ENCODE measurements at places on chromosomes 7 and 10.

DNA sequence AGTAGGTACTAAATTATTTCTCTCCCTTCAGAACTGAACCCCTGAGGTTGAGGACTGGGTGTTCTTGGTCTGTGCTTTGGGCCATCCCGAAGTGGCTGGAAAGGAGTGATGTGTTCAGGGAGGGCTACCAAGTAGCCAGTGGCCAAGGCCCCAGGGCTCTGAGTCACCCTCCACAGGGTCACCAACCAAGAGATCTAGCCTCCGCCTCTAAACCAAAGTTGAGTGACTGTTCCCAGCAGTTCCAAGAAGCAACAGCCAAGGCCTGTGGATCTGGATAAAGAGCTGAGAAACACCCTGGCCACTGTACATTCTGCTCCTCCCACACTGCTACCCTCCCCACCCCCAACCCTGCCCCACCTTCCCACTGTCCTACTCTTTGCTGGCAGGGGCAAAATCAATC is 35.5 kb upstream of the KCNMA1 start:
- DNase-seq, result no peak

GRCh38 chr7:18087026-18087686 is 59.5 kb upstream of the PRPS1L1 start:
- peak; percentile 59 for DNase-seq

DNA sequence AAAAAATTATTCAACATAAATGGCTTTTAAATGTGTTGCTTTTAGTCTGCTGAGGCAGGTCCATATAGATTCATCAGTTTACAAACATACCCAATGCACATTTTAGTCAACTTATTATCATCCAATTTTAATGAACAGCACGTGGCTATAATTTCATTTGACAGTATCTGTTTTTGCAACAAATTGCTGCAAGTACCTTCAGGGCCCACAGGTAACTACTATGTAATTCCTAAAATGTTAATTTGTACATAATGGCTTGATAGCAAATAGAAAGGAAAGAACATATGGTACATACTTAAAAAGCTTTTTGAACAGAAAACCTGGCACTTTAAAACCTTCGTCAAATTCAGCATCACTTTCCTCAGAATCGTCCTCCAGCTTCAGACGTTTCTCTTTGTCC is 33.3 kb downstream of the ERCC6 start:
- no peak for DNase-seq

- no peak for DNase-seq
Observed at GRCh38 chr10:70782086-70782745, 3.0 kb downstream of the TBATA start.

DNA sequence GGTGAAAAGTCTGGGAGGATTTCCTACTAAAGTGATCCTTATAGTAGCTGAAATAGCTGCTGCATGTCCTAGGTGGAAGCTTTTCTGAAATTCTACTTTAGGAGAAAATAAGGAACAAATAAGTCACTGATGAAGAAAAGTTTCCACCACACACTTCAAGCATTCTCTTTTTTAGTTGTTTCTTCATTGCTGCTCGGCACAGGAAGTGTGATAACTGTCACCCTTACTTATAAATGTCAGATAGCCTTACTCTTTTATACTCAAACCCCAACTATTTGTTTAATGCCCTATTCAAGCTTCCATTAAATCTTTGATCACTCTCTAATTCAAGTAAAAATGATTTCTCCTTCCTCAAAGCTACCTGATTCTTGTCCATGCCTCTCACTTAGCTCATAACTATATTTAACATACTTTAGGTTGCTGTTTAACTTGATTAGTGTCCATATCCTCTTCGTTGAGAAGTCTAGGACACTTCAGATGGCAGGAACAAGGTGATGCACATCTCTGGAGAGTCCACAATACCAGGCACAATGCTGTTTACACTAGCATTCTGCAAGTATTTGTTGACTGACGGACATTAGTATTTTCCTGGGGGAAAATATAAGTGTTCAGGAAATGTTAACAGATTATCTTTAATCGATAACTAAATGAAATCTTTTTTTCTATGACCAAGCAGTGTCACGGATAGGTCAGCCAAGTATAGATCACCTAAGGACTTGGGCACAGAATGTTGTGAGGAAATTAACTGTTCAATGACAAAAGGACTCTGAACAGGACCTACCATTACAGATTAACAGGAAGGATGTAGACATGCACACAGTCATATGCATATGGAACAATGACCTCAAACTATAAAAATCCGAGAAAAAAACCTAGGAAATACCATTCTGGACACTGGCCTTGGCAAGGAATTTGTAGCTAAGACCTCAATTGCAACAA is 67.4 kb downstream of the ZNF438 start:
- no peak for DNase-seq

GRCh38 chr10:3935141-3935540 is 150.1 kb upstream of the KLF6 start:
- no peak for DNase-seq

GRCh38 chr7:16822029-16822428 is 17.2 kb upstream of the AGR2 start:
- DNase-seq, result no peak

DNA sequence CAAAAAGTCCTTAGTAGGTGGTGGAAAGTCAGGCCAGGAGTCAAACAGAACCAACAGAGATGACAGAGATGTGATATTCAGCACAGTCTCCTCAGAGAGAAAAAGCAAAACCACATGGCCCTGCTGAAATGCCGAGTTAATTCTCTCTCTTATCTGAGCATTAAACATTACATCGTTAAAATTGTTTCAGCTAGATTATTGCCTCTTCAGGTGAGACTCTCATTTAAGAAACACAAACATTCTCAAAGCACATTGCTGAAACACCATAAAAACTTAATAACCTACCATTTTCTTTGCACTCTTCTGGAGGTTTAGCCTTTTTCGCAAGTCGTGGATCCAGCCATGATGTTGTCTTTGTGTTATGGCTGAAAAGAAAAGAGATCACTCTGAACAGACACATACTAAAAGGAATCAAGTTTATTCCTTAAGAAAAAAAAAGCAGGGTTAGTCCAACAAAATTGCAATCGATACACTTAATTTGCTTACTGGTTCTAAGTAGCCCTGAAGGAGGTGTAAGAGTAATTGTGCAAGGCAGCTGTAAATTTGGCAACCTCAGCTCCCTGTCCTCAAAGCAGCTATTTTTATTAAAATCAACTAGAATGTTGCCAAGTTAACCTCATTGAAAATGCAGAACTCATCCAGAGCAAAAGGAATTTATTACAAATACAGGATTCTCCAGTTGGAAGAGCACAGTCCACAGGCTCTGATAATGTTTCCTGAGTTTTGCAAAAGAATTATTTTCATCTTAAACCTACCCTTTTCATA is 691.1 kb downstream of the PHTF2 start:
- no peak for DNase-seq

DNA sequence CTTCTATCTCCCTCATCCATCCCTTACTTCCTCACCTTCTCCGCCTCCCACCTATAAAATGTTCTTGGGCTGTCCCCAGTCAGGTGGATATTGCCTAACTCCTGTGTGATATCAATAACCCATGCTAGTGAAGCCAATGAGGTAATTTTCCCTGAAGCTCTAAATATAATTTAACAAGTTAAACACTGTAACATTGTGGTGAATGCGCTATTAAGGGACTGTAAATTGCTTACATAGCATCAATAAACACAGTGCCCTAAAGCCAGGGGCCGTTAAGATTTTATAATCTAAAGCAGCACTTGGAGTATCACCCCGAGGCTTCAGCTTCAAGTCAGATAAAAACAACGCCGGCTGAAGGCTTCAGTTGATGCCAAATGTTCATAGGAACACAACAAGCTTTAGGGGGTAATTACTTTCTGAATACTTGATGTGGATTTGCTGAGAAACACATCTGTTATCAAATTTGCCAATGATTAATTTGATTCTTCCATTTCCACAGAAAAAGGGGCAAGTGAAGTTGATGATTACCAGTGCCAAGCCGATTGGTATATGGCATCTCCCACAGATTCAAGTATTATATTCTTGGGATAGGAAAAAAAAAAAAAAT is 138.4 kb downstream of the CREB5 start:
- no peak for DNase-seq

GRCh38 chr7:29149036-29149435 is 2.7 kb upstream of the CPVL start:
- DNase-seq, result no peak

GRCh38 chr10:48885376-48885775 is 54.3 kb downstream of the LRRC18 start:
- no peak for DNase-seq

DNA sequence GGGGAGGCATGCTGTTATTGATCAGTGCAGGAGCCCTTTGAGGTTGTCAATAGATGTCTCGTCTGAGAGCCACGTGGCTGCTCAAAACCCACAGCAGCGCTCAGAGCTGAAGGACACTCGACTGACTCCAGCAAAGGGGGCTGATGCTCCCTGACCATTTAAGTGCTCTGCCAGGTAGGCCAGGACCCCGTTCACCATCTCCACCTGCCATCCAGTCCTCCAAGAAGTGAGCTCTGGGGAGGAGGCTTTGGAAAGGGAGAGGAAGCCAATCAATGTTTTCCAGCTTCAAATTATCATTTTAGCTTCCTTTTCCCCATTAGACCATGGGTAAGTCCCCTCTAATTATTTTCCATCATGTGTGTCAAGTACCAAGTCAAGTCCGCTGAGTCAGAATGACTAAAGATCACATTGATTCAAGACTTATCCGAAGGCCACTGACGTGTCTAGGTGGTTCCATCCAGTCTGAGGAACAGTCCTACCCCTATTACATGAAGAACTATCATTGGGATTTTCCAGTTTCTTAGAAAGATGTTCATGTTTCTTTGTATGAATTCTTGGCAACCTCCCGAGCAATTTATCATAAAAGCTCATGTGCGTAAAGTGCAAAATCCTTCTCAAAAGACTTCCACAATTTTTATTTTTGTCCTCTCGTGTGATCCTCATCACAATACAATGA is 302.6 kb upstream of the LYZL1 start:
- DNase-seq, result no peak

DNA sequence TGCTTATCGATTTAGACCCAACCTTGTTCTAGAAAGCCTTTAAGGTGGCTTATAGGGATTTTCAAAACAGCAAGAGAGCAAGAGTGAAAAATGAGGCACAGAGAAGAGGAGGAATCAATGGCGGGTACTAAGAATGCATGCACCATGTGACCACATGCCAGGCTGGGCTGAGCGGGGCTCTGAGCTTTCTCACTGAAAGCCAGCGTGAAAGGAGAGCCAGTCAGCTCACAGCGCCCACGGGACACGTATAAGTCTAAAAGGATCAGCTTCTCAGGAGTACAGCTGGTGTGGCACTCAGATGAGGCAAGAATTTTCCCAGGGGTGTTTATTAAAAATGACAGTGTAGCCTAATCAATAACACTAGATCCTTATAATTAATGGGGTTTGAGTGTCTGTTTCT is 114.3 kb downstream of the SLIT1 start:
- DNase-seq, result no peak

DNA sequence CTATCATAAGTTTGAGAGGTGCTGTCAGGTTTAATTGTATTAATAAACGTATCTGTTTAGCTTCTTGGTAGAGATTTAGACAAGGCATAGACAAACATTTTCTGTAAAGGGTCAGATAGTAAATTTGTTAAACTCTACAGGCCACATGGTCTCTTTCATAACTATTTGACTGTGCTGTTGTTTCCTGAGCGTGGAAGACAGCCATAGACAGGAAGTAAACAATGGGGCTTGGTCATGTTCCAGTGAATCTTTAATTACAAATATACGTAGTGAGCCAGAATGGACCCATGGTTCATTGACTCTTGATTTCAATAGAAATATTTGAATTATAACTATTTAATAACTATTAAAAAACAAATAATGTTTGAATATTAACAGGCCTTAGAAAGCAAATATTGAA is 451.1 kb downstream of the SH2D4B start:
- DNase-seq, result no peak

GRCh38 chr7:158421361-158421760 is 166.3 kb downstream of the PTPRN2 start:
- no peak for DNase-seq

DNA sequence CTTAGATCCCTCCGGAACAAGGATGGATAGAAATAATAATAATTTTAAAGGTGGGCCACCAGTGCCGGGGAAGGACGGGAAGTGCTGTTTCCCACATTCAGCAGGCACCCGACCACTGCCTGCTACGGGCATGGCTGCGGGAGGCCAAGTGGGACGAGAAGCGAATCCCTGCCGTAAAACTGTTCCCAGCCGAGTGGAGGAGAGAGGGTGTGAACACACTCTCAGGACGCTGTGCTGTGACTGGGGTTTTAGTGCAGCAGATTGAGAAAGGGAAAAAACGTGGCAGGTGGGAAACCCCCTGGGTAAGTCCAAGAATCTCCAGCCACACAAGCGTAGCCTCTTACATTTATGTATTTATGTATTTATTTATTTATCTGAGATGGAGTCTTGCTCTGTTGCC is 158.8 kb downstream of the DNAJB6 start:
- DNase-seq, result no peak

- peak; percentile 27 for DNase-seq
Observed at GRCh38 chr10:100878291-100878910, 34.4 kb upstream of the SLF2 start.

GRCh38 chr10:114852197-114852596 is 30.6 kb downstream of the FHIP2A start:
- DNase-seq, result no peak

DNA sequence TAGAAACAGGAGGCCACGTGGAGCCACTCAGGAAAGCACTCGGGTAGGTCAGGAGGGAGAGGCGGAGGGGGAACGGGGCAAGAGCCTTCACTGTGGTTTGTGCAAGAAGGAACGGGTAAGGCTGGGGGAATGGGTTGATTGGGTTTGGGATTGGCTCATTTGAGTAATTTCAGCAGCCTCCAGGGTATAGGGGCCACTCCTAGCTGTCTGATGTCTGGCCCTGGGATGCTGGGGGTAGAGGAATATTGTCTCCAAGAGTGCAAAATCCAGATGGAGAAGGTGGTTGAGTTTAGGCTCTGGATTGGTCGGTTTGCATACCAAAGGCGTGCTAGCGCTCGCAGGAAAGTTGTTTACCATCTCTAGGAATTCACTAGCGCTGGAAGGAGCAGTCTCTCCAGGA is 47.2 kb downstream of the MYL10 start:
- DNase-seq, result no peak

- DNase-seq, result peak; percentile 39
Observed at GRCh38 chr7:129643550-129644170, 32.1 kb downstream of the NRF1 start.

DNA sequence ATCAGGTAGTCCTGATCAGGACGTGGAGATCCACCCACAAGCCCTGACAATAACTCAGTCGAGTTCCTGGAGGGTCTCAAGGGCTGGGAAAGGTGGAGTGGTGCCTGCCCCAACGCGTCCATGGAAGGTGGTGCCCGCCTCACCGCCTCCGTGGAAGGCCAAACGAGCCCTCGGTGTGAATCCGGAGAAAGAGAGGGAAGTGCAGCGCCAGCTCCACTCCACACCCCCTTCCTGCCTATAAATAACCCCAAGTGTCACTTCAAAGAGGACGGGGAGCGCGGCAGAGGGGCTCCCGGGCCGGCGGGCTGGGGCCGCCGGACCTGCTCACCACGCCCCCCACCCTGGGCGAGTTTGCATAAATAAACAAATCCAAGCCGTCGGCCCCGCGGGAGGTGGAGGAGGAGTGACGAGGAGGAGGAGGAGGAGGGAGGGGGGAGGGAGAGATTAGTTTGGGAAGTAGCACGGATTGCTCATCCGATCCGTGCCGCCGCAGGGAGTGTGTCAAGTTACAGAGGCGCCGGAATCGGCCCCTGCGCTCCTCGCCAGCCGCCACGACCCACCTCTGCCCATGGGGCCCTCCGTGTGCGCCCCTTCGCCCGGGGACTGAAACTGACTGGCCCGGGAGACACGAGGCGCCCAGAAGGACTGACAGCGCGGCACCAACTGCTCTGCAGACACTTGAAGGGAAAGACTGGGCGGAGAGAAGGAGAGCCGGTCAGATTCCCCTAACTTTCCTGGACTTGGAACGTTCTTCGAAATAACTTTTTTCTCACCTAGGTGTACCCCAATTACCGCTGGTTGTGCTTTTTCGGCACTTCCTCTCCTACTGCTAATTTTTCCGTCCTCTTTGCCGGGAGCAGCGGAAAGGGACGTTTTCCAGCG is at the start of gene COL13A1:
Gene COL13A1 (plus strand): TSS at position 473 of the 882 bp plus-strand sequence. CDS start 518 bp downstream, outside the sequence.
- DNase-seq, result no peak
